RPMI7951 (cell line): ENCODE measurements at places on chromosomes 4 and X.
A peak's percentile ranks its signal among the peaks of the same experiment; 100 is the strongest.

- no peak for DNase-seq
Observed at GRCh38 chr4:176230836-176231235, 35.5 kb upstream of the SPATA4 start.

DNA sequence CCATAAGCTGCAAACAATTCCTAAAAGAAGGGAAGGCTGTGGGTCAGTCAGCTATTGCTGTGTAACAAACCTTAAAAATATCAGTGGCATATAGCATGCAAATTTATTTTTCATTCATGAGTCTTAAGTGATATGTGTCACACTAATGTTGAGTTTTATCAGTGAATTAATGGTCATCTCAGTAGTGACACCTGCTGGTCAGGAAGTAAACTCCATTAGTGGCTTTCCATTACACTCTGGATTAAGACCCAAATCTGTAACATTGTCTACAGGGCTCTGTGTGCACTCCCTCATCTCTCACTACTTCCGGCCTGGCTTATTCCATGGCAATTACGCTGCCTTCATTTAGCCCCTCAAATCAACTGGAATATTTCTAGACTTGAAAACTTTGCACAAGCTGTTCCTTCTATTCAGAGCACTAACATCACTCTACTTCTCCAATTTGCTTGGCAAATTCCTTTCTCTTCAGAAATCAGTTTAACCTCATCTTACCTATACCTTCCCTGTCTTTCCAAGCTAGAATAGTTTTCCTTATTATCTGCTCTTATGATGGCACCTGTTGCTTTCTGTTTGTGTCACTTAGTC is 217.3 kb upstream of the TAPT1 start:
- DNase-seq: peak; percentile 49

- DNase-seq: no peak
Observed at GRCh38 chr4:120025516-120025915, 41.1 kb downstream of the MAD2L1 start.

DNA sequence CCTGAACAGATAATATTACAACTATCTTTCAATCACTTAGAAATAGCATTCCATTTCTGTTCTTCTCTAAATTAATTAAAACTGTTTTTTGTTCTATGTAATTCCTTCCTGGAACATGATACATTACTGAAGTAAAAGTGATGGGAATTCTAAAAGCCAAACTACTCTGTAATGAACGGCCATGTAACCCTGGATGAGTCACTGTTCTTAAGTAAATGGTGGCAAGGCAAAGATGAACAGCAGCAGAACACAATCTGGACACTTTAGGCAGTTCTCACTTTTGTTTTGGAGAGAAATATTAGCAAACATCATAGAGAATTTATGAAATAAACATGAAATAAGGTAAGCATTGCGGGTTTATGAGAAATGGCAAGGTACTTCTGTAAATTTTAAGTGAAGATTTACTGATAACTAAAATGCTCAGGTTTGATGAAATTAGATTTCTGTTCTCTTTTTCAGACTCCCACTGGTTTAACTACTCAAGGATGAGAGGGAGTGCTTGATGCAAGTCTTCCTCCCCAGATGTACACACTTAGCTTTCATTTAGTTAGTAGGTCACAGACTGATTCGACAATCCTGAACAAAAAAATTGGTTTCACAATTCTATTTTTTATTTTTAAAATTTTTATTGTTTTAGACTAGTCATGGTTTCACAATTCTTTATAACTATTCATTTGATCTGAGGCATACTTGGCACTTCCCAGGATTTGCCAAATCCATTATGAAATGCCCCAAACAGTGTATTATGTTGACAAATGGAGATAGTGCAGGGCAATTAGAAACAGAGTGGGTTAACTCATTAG is 964 bp upstream of the GPR82 start:
- DNase-seq: no peak

DNA sequence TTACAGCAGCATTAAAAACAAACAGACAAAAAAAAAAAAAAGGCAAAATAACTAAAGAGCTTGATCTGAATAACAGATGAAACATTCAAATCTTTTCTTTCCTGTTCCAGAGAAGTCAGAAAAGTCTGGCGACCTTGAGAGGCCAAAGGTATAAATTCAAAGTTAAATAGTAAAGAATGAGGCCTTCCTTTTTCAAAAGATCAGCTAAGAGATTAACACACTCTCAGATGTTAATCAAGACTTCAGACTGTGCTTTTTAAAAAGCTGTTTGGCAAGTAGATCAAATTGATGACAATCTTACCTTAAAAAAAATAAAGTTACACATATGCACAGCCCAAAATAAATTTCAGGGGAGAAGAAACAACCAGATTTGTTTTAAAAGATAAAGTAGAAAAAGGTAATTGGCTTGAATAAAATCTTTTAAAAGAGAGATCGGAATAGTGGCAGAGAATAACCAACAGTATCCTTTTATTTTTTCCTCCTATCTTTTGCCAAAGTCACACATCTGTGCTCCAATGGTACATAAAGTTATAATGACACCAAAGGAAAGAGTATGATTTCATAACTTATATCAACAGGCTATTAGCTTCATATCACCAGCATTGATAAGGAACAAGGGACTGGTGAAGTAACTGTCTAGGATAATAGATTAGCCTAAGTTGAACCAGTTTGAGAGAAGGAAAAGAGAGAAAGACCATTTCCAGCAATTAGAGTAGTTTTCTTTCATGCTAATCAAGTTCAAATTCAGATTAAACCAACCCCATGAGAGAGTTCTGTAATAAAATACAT is 70.4 kb downstream of the METTL14 start:
- no peak for DNase-seq

DNA sequence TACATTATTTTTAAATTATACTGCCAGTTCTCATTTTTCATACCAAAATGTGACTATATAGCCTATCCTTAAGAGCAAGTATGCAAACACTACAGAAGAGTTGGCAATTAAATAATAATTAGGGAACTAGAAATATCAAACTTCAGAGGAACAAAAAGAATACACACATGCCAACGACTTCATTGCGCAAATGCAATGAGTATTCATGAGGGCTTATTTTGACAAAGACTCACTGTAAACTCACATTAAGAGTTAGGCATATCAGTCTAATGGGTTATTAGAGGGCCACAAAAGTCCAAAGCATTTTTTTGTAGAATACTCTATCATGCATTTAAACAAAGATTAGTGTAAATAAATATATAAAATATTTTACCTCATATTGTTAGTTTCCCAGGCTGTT is 31.6 kb downstream of the SLC10A7 start:
- DNase-seq: no peak

DNA sequence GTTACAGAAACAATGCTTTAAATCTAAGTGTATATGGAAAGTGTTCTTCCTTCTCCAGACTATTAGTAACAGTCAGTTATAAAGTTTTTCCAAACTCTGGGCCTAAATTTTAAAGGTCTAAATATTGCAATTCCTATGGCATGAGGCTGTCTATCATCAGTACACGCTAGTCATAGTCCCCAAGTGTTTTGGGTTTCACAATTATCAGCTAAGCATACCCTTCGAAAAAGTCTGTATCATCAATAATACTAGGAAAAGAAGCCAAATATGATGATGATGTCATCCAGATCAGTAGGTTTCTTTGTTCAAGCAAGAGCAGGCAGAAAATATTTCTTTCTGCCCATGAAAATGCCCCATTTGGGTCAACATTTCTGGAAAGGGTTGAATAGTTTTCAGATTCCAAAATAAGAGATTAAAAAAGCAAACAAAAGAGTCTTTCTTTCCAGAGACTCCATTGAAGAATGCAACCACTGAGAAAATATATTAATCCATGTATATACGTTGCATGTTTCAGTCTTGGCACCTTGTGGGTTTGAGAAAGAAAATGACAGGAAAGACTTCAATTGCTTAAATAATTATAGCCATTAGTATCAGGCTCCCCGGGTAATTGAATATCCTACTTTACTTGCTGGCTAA is 173.8 kb downstream of the CAMK2D start:
- peak; percentile 8 for DNase-seq

GRCh38 chrX:58025979-58026378 is 115.7 kb upstream of the ZXDA start:
- peak; percentile 22 for DNase-seq

GRCh38 chr4:163191999-163192398 is 25.3 kb upstream of the NAF1 start:
- no peak for DNase-seq

DNA sequence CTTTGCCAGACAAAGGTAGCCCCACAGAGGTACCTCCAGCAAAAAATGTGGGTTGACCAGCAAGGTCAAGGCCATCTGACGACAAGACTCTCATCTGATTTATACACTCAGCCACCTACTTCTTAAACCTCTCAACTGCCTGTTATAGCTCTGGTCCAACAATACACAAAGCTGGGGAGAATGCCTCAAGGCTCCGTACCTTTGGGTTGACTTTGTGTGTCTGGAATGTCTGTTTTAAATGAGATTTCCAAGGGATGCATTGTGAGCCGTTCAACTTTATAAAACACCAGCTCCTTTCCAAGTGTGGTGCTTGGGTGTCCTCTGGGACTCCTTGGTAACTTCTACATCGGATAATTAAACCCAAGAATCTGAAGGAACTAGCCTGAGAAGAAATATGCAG is 167.0 kb upstream of the RPL34 start:
- DNase-seq: no peak

GRCh38 chr4:158613046-158613445 is 58.6 kb downstream of the C4orf46 start:
- DNase-seq: no peak

- DNase-seq: no peak
Observed at GRCh38 chr4:8435656-8436121, 4.8 kb downstream of the ACOX3 start.

- no peak for DNase-seq
Observed at GRCh38 chrX:55546956-55547355, 57.3 kb upstream of the USP51 start.

GRCh38 chr4:81673961-81674360 is 202.3 kb upstream of the RASGEF1B start:
- DNase-seq: no peak

DNA sequence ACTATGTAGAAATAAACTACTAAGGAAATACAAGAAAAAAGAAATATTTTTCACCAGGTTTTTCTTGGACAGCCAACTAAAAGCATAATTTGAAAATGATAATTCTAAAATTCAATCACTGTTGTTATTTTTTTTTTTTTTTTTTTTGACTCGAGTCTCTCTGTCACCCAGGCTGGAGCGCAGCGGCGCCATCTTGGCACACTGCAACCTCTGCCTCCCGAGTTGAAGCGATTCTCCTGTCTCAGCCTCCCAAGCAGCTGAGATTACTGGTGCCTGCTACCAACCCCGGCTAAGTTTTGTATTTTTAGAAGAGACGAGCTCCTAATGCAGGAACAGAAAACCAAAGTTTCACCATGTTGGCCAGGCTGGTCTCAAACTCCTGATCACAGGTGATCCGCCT is 122.3 kb upstream of the UGT8 start:
- no peak for DNase-seq

- DNase-seq: no peak
Observed at GRCh38 chr4:89055157-89056080, 1.6 kb downstream of the FAM13A start.

DNA sequence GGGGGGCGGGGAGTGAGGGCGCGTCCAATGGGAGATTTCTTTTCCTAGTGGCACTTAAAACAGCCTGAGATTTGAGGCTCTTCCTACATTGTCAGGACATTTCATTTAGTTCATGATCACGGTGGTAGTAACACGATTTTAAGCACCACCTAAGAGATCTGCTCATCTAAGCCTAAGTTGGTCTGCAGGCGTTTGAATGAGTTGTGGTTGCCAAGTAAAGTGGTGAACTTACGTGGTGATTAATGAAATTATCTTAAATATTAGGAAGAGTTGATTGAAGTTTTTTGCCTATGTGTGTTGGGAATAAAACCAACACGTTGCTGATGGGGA is 1.1 kb downstream of the HTT start:
- DNase-seq: no peak

- DNase-seq: no peak
Observed at GRCh38 chr4:44319129-44319528, 129.5 kb downstream of the KCTD8 start.
